ENCODE measurements at places on chromosomes 2 and 18.

- no peak for DNase-seq
Measured at GRCh38 chr2:42118754-42119569, 50.2 kb upstream of the EML4 start.

DNA sequence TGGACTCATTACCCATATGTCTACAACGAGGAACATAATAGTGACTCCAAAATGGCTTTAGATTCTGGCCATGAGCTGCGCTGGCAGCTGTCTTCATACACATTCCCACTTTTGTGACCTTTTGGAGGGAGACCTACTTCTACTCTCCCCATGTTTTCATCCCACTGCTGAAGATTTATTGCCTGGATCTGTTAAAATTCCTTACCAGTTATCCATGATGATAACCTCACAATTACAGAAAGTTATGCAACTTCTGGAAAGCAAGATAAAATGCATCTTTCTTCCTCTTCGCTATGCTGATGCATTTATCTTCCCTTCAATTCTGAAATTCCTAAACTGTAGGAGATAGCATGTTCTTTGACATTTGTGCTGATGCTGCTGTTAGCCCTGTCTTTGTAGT, 855.3 kb downstream of the SLC4A3 start:
- no peak for DNase-seq

GRCh38 chr2:149904352-149905175, 317.0 kb upstream of the MMADHC start:
- DNase-seq, result no peak

GRCh38 chr2:174024524-174025270, 59.5 kb upstream of the SP3 start:
- no peak for DNase-seq

- no peak for DNase-seq
Measured at GRCh38 chr2:203061346-203061745, 46.7 kb downstream of the NBEAL1 start.

Data from NCI-H146 (cell line).